MG63 (cell line): ENCODE measurements at places on chromosomes 7 and 10. TPM values are rescaled to one million over a fixed set of nuclear protein-coding genes. Genes with fewer than 3 reads are reported as not detected.

GRCh38 chr7:46630031-46630430 is 709.0 kb upstream of the IGFBP3 start:
- DNase-seq: no peak

DNA sequence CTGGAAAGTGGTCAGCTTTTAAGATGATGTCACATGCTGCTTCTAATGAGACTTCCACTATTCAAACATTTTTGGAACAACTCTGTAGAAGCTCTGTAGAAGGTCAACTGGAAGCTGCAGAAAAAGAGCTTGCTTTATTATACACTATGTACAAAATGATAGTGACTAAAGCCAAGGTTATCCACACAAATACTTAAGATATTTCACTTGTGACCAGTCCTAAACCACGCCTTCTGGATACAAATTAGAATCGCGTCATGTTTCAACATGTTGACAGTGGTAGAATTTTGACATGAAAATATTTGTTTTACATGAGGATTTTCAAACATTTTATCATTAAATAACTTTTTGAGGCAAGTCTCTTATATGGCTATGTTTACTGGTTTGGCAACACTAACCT is 499.6 kb upstream of the PHF14 start:
- DNase-seq: no peak

GRCh38 chr10:100653957-100654781 is 91.2 kb upstream of the PAX2 start:
- DNase-seq: peak; percentile 51

Gene CYP2C19
- not detected in 2 replicates for total RNA-seq

DNA sequence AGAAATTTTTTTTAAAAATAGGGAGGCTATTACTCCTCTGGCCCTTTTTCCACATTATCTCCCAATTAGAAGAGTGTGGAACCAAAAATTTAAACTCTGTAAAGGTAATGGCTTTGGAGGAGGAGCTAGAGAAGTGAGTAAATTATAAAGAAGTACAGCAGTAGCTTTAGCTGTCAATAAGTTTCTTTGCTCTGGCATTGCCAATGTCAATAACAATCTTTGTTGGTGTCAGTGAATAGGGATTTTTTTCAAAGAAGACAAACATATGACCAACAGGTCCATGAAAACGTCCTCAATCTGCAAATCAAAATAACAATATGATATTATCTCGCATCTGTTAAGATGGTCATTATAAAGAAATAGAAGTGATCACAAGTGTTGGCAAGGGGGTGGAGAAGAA is 227.1 kb upstream of the MBL2 start:
- no peak for DNase-seq

DNA sequence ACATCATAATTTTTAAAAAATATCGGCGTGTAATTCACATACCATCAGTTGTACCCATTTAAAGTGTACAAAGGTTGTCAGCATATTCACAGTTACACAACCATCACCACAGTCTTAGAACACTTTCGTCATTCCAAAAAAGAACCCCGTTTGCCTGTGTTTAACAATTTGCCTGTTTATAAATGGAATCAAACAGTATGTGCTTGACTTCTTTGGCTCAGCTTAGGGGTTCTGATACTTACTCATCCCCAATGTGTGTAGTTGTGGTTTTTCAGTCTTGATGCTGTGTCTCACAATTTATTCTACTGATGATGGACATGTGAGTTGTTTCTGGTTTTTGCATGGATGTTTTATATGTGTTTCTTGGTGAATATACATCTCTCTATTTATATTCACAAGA is 50.0 kb downstream of the PRPF18 start:
- no peak for DNase-seq

Gene KCNIP2
- not detected in 2 replicates for total RNA-seq

- DNase-seq: no peak
Observed at GRCh38 chr7:43444711-43445578, 138.0 kb upstream of the STK17A start.

Gene UPK3BL1
- 0.37 and 13.4 TPM in 2 replicates for total RNA-seq
